ENCODE measurements at places on chromosomes 11 and 22.
A peak's percentile ranks its signal among the peaks of the same experiment; 100 is the strongest.

DNA sequence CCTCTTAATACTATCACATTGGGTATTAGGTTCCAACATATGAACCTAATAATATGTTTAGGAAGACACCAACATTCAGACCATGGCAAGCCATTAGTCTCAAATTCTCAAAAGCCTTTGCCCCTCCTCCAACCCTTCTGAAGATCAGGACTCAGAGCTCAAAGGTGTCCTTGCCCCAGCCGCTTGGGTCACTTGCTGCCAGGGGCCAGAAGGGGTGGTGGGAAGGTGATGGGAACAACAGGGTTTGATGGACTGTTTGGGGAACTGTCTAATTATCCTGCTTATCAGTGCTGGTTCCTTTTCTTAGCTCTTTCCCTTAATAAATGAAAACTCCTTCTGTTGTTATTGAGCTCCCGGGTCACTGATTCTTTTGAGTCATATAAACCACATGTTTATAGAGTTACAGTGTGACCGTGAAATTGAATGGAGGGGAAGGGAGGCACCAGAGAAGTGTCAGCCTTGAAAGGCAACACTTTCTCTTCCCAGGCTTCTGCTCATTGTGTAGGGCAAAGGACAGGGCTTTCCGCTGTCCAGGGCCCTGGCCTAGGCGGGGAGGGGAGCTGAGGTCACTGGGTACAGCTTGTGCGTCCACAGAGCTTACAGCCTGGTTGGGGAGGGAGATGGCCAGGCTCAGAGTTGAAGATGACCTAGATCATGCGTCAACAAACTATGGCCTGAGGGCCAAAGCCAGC, 105.1 kb downstream of the FBXO7 start:
- DNase-seq: no peak

DNA sequence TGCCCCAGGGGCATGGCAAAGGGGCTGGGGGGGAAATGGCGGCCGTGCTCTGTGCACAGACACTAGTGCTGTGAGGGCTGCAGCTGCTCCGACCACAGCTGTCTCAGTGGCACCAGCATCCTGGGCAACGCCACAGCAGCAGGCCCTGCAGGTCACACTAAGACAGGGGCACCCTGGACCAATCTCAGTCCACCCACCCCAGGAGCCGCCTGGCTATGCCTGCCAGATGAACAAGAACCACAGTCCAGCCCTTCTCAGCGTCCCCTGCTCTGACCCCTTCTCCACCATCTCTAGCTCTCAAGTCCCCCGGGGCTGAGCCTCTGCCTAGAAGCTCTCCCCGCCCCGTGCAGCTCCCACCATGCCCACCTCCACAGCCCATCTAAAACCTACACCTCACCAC, 16.5 kb downstream of the TUBGCP6 start:
- DNase-seq: no peak

DNA sequence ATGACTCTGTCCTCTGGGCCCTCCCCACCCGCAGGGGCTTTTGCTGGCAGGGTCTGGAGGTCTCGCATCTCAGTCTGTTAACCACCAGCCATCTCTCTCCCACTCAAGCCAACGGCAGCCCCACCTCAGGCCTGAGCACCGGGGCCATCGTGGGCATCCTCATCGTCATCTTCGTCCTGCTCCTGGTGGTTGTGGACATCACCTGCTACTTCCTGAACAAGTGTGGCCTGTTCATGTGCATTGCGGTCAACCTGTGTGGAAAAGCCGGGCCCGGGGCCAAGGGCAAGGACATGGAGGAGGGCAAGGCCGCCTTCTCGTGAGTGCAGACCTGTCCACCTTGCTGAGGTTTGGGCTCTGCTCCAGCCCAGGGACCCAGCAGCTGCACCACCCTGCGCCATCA, 44.3 kb upstream of the TTC12 start:
- no peak for DNase-seq

- no peak for DNase-seq
These were observed 12.9 kb upstream of the CD3E start for GRCh38 chr11:118291477-118292135.

DNA sequence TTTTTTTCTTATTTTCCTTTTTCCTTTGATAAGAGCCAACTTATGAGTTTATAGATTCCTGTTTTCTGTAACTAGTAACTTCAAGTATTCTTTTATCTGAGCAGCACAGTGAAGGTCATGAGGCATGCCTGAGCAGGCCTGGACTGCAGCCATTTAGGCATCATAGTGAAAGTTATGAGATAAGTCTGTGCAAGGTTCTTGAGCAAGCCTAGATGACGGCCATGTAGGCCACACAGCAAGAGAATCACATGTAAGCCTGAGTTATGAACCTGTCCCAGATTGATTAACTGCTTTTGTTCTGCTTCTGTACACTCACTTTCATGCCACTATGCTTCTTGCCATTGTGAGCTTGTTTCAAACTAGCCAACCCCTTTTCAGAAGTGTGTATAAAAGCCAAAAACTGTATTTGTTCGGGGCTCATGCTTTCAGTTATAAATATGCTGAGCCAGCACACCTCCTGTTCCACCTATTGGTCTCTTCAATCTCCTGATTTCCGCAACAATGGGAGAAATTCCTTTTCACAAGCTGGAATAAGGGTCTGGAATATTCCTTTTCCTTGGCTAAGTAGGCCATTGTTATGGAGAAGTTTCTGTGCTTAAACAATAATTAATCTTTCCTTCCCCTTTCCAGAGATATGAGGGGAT, 745.7 kb downstream of the FAM181B start:
- no peak for DNase-seq

- DNase-seq: no peak
These were observed 10.0 kb downstream of the CD6 start for GRCh38 chr11:60981515-60981914.

- DNase-seq: no peak
These were observed 4.4 kb upstream of the CD44 start for GRCh38 chr11:35134403-35135148.

GRCh38 chr11:35619855-35620640, 1.8 kb downstream of the FJX1 start:
- DNase-seq: no peak

GRCh38 chr11:67255353-67255752, 10.9 kb upstream of the GRK2 start:
- DNase-seq: no peak

GRCh38 chr22:20430101-20430719, 7.4 kb downstream of the SCARF2 start:
- DNase-seq: no peak

DNA sequence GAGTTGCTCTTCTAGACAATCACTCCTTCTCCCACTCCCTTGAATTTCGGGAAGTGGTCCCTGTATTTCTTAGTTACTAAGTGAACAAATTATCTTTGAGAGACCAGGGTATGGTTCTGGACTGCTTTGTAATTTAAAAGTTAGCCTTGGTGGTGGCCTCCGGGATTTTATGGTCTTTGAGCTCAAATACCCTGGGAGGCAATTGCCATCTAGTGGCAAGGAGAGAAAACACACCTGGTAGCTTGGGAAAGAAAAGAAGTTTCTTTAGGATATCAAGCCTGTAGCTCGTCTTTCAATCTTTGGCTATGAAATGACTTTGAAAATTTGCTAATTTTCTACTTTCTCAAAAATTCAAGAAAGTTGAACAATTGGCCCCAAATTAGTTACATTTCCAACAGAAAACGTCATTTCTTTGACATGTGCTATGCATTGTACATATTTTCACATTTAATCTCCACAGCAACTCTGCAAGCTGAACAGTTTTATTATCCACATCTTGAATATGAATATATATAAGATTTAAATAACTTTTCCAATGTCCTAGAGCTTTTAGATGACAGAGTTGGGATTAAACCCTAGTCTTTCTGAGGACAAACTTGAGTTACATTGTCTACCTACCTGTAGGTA, 39.1 kb downstream of the MMP27 start:
- no peak for DNase-seq

DNA sequence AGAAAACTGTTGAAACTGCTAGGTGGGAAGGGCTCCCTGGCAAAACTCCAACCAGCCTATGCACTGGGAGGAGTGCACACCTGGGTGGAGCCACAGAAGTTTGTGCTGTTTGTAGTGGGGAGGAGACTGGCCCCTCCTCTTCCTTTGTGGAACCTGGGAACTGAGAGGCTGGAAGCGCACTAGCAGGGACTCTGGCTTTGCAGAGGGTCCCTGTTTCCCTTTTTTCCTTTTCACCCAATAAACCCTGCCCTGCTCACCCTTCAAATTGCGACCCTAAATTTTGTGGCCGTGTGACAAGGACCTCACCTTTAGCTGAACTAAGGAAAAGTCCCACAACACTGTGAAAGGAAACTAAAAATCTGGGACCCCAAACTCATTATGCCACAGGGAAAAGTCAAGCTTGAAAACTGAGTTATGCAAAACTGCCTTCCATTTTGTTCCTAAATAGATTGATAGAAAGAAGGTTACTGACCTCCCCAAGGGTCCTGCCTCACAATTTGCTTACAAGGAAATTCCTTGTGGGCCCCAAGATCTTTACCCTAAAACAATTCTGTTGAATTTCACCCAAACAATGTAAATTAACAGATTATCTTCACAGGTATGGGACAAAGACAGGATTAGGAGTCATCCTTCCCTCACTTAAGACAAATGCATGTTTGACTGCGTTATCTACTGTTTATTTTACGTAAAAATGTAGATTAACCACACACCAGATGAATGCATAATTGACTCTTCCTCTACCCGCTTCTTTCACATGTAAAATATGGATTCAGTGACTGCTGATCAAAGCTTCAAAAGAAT, 81.0 kb downstream of the SLC36A4 start:
- no peak for DNase-seq

DNA sequence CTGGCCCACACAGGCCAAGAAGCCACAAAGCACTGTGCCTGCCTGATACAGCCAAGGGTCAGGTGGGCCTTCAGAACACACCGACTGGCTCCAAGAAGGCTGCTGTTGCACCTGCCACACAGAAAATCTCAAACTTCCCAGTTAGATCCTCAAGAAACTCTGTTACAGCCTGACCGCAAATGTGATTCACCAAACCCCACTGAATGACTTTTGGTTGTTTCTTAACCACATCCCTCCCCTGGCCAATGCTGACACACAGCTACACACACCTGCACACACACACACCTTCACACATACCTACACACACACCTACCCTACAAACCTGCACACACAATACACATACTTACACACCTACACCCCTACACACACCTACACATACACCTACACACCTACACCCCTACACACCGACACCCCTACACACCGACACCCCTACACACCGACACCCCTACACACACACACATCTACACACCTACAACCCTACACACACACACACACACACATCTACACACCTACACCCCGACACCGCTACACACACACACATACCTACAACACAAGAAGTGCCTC, 31.5 kb downstream of the CDKN1C start:
- no peak for DNase-seq

DNA sequence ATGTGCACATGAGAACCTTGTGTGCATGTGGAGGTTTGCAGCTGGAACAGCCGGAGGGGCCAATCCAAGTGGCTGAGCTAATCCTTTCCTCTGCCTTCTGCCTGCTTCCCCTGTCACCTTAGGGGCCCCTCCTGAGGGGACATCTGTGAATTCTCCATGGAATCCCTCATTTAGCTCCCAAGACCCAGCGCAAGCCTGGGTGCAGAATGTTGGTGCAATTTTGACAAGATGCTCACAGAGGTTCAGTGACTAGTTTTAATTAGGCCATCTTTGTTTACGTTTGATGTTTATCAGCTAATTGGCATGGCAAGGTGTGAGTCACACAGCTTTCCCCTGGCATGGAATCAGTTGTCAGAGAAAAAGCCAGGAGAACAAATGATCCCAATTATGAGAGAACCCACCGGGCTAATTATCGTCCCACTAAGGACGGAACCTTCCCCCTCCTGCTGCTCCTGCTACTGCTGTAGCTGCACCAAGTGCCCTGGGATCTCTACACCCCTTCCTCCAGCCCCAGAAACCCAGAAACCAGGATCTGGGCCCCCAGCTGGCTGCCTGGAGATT, 63.6 kb upstream of the PAX6 start:
- DNase-seq: no peak

GRCh38 chr22:21624120-21624879, 5.5 kb downstream of the YDJC start:
- no peak for DNase-seq

DNA sequence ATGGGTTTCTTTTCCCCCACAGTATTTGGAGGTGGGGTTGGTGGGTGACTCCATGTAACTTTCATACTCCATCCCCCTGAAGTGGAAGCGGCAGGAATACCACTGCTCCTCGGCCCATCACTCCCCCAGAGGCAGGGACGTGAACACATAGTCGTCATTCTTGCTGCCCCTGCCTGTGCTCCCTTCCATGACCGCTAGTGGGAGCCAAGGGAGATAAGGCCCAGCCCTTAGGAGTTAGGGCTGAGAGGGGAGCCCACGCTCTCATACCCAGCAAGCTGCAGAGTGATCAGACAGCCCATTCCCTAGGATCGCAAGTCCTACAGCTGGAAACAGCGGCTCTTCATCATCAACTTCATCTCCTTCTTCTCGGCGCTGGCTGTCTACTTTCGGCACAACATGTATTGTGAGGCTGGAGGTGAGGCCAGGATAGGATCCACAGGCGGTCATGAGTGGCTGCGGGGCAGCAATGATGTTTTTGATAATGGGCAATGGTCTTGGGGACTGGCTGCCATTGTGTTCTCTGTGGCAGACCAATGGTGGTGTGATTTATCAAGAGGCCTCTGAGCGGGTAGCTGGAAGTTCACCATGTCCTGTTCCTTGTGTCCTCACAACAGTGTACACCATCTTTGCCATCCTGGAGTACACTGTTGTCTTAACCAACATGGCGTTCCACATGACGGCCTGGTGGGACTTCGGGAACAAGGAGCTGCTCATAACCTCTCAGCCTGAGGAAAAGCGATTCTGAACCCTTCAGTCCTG, 15.9 kb downstream of the RHOG start:
- peak; percentile 67 for DNase-seq

DNA sequence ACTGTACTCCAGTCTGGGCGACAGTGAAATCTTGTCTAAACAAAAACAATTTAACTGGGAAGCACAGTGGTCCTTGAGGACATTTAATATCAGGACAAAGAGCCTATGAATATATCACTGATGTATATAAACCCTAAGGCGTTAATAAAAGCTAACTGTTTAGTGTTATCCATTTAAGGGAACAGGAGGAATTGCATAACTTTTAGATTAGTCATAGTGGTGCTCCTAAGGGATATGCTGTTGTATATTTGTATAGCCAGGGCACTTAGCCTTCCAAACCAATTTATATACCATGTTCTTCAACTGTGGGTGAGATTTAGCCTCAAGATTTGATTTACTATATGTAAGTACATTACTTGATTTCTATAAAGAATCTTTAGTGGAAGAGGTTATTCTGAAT, 3.0 kb upstream of the CHEK1 start:
- DNase-seq: no peak

DNA sequence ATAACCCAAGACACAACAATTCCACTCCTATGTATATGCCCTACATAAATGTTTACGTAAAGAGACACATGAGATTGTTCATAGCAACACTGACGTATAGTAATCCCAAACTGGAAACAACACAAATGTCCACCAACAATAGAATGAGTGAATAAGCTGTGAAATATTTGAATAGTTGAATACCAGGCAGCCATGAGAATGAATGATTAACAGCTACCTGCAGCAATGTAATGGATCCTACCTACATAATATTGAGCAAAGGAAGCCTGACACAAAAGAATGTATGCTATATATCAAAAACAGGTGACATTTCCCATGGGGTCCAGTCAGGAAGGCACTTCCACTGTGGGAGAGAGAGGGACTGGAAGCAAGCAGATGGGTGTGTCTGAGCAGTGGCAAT, 92.8 kb upstream of the LINC01488 start:
- no peak for DNase-seq
